ENCODE measurements at places on chromosomes 7 and 10.

DNA sequence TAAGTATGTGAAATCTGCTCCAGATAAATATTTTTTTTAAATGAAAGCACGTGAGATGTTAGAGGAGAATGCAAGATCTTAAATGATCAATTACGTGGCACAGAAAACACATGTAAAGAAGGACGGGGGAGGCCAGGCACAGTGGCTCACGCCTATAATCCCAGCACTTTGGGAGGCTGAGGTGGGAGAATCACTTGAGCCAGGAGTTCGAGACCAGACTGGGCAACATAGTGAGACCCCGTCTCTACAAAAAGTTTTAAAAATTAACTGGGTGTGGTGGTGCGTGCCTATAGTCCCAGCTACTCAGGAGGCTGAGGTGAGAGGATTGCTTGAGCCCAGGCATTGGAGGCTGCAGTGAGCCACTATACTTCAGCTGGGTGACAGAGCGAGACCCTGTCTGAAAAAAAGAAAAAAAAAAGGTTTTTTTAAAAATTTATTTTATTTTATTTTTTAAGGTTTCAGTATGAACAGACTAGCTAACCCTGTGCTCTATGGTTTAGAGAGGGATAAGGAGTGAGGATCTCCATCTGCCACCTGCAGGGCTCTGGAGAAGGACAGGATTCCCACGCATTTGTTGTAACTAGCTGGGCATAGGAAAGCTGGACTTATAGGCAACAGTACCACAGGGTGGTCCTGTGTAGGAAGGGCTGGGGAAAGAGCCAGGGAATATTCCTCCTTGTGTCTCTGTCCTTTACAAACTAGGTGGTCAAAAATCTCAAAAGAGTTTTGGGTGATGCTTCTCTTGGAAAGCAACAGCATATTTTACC lies 113.2 kb downstream of the SPAG6 start:
- DNase-seq: no peak

DNA sequence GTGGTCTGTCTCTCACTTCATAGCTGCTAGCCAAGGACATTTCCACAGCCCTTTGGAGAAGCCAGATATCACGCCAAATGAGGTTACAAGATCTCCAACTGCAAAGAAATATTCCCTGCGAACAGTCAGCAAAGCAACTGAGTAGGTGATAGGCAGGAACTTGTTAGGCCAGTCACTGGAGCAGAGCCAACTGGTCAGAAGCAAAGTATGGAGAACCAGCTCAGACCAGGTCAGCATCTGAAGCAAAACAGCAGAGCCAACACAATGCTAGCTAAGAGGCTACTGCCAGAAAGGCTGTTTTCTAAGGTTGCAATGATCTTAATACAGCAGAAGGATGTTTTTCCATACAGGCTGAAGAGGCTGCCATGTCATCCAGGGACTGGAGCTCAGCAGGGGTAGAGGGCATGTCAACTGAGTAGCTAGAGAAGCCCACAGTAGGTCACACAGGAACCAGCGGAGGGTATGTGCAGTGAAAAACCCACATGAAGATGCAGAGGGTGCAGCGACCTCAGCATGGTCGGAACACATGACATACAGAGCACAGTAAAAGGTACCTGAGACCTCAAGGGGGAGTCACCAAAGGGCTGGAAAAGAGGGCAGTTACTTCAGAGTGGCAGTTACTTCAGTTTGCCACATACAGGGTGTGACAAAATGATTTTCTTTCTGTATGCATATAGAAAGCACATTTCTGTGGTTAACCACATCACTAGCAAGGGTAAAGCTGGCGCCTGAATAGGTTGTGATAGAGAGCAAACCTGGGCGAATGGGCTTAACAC lies 8.9 kb downstream of the SEC31B start:
- DNase-seq: no peak

- no peak for DNase-seq
These were observed 1198.6 kb downstream of the GATA3 start for GRCh38 chr10:9253121-9253520.

DNA sequence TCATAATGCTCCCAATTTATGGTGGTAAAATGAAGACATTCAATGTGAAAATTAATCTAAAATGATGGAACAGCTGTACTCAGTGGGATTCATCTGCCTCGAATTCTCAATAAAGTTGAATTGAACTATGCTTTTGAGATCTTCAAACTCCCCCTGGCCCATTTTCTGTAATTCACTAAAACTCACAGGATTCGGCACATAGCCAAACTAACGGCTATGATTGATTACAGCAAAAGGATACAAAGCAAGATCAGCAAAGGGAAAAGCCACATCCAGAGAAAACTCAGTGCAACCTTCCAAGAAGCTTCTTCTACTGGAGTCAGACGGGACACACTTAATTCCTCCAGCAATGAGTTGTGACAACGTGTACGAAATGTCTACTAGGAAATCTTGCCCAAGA lies 307.5 kb downstream of the CNTNAP2 start:
- DNase-seq: no peak

DNA sequence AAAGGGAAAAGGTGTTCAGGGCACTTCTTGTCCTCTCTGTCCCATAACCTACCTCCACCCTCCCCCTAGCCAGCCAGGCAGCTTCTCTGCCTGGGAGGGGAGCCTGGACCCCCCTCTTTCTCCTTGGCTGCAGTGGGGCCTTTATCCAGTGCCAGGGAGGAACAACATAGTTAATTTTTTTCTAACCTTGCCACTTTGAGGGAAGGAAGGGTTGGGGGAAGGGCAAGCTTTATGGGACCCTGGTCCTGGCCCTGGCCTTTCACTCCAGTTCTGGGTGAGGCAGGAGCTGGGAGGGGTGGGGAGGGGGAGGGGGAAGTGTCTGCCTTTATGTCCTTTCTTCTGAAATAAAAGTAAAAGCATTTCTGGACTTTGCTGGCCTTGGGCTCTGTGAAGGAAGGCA lies 4.5 kb downstream of the VGF start:
- no peak for DNase-seq
